ENCODE measurements at places on chromosomes 1 and 21.

GRCh38 chr1:16074217-16074616, 766 bp upstream of the FAM131C start:
- no peak for DNase-seq

GRCh38 chr1:64882574-64883255, 83.6 kb downstream of the JAK1 start:
- no peak for DNase-seq

GRCh38 chr1:212267460-212267859, 17.8 kb upstream of the PPP2R5A start:
- no peak for DNase-seq

DNA sequence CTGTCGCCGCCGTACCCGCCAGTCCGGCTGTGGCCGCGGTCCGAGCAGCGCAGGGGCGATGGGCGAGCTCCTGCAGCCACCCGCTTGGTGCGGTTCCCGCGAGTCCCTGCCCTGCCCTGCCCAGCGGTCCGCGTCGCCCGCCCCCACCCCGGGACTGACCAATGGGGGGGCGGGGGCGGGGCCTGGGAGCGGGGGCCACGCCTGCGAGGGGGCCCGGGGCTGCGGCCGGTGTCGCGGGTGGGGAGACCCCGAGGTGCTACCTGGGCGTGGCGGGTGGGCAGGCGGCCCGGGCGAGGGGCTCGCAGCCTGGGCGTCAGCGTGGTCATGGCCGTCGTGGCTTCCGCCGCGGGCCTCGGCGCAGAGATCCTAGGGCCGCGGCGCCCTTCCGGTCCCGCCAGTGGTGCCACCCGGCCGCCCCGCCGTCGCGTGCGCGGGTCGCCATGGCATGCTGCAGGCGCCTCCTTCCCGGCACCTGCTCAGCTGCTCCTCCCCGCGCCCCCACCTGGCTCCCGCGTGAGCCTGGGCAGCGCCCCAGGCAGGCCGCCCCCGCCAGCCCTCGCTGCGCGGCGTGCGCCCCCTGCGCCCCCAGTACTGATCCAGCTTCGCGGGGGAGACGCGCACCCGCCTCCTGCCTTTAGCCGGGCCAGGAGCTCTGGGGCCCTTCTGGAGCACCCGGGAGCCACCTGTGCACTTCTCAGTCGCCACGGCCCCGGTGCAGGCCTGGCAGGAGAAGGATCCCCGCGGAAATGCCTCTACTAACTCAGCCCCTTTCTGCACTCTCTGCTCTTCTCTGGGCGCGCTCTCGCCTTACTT, at the start of gene BMP8B:
TSS of gene BMP8B (minus strand) at position 108 of the 813 bp plus-strand sequence. CDS start 380 bp downstream, outside the sequence.
- no peak for DNase-seq

DNA sequence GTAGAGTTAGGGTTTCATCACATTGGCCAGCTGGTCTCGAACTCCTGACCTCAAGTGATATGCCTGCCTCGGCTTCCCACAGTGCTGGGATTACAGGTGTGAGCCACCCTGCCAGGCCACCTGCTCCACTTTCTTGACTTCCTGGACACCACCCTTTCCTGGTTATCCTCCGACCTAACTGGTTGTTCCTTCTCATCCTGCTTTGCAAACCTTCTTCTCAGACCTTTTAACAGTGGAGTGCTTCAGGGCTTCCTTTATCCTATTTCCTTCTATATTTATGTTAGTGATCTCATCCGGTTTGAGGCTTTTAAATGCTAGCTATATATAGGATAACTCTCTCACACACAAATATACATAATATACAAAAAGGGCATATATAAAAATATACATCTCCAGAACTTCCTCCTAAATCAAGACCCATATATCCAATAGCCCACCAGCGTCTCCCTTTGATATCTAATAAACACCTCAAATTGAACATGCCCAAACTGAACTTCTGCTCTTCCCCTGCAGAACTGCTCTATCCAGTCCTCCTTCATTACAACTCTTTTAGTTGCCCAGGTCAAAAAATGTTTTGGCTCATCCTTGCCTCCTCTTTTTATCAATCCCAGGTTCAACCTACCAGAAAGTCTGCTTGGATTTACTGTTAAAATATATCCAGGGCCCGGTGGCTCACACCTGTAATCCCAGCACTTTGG, 19.5 kb upstream of the UQCRHL start:
- DNase-seq: no peak

GRCh38 chr21:25169370-25169769, 437.9 kb downstream of the MRPL39 start:
- DNase-seq: no peak

GRCh38 chr1:186753241-186753640, 73.0 kb upstream of the PTGS2 start:
- no peak for DNase-seq

GRCh38 chr1:110548381-110548780, 29.4 kb upstream of the KCNA10 start:
- no peak for DNase-seq

GRCh38 chr1:145995148-145995881, 1.1 kb downstream of the TXNIP start:
- DNase-seq: no peak

DNA sequence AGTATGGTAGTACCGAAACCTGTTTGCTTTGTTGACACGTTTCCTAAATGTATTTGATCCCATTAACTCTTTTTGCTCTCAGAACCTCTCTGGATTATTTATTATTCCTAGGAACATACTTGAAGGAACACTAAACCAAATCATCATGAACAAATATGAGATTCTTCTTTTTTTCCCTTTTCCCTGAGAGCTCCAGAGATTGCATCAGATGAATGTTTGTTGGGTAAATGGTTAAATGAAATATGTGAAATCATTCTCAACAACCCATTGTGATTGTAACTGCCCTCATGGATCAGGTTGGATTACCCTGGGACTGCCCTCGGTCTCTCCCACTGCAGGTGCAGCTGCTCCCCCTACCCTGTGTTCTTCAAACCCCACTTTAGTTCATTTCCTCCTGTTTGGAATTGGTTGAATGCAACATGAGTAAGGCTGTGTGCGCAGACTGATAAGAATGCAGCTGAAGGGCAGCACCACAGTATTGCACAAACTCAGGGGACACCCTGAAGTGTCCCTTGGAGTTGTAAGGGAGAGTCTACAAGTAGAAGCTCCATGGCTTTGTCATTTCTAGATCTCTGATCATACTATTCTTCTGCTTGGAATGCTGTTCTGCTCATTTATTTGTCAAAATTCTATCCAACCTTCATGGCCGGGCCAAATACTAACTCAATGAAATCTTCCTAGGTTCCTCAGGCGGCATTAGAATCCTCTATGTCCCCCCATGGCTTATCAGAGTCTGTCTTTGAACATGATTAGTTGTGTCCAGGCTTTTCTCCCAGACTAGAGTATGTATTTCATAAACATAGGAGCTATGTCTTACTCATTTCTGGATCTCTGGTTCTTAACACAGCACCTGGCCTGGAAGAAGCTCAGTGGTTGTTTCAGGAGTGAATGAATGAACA, 47.1 kb upstream of the NEK2 start:
- DNase-seq: no peak

GRCh38 chr1:37288900-37289299, 185.5 kb upstream of the ZC3H12A start:
- DNase-seq: no peak

- DNase-seq: no peak
These were observed 470.3 kb downstream of the PTPRC start for GRCh38 chr1:199109160-199109559.

DNA sequence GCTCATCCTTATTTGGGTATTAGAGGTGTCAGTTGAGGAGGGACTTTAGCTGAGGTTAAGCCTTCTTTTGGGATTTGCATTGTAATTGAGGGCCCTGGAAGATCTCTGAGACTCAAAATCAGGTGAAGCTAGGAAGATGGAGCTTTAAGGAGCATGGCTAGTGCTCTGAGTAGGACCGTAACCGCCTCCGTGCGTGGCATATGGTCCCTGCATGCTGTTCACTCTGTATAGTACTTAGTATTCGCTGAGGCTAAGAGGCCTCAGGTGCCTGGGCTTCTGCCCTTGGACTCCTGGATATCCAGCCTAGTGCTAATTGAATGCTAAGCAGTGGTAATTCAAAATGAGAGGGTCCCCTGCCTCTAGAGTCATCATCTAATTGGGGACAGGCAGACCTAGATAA, 22.5 kb downstream of the NSUN4 start:
- DNase-seq: no peak

- DNase-seq: no peak
These were observed at the start of gene AKT3 for GRCh38 chr1:243850202-243850451. AKT3 (minus strand) TSS chr1:243850243; CDS start chr1:243843170, 7,073 bp downstream.

DNA sequence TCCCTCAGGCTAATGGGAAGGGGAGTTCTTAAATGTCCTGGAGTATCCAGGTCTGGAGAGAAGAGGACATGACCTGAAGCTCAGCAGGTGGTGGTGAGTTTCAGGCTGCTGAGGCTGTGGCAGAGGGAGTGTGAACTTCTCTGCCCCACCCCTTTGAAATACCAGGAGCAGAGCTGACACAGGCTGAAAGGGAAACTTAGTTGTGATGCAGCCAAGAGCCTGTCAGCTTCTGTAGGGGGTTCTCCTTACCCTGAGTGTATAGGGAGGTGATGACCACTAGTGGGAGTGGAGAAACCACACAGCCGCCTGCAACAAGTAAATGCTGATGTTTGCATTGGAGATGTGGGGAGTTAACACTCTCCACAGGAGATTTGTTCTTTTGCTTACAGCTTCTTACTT, 152.3 kb downstream of the FCRL5 start:
- DNase-seq: no peak

DNA sequence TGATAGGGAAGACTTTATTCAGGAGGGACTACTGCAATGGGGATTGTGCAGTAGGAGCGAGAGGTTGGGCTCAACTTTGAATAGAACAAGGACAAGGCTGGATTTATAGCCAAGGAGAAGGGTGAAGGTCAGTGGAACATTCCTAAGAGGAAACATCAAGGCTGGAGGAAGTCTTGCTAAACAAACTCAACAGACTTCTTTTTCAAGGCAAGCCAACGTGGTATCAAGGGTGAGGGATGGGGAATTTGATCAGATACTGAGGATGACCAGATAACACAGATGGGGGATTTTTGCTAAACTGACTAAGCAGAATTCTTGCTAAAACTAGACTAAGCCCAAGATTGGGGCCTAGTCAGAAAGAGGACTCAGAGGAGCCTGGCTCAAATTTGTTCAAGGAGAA, 107.3 kb downstream of the DUSP10 start:
- no peak for DNase-seq

- no peak for DNase-seq
These were observed 52.7 kb upstream of the GPR153 start for GRCh38 chr1:6313393-6314200.

DNA sequence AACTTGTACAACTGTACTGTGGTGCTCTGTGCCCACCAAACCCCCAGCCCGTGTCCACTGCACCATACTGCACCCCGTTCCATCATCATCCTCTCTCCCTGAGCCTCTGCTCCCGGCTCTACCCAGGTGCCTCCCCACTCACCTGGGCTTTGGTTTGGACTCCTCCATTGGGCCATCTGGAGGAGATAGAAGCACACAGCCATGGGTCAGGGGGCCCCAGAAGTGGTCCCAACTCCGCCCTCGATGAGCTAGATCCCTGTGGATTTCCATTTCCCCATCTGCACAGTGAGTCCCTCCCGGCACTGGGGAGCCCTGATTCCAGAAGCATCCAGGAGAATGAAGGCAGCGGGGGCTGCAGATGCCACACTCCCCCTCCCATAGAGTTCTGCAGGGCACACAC, 10.8 kb downstream of the TNNT2 start:
- no peak for DNase-seq

GRCh38 chr1:93106226-93106625, 27.1 kb downstream of the MTF2 start:
- no peak for DNase-seq

GRCh38 chr1:228348708-228349467, 57.7 kb downstream of the TRIM11 start:
- no peak for DNase-seq

DNA sequence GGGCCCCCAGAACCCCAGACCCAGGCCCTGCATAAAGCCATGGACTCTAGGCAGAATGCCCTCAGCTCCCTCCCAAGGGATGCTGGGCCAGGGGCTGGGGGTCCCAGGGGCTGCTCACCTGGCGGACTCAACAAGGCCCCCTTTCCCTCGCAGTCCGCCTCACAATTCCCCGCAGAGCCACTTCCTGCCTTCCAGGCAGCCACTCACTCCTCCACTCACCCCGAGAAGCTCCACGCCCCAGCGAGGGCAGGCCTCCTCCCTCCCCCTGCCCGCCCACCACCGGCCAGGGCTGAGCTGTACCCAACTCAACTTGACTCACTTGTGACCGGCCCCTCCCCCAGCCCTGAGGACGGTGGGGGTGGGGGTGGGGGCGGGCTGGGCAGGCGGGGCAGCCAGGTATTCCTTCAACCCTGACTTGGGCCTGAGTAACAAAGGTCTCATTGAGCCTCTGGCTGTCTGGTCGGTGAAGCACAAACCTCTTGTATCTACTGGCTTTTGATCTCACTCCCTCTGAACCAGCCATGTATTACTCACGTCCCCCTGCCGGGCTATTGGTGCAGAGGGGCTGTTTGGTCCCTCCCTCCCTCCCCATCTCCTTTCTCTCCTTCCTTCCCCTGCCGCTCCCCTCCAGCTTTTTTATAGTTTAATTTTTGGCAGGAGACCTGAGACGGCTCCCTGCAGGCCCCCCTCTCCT, 5.9 kb downstream of the BLACAT1 start:
- no peak for DNase-seq

- DNase-seq: no peak
These were observed 11.2 kb downstream of the CD46 start for GRCh38 chr1:207763091-207763490.

DNA sequence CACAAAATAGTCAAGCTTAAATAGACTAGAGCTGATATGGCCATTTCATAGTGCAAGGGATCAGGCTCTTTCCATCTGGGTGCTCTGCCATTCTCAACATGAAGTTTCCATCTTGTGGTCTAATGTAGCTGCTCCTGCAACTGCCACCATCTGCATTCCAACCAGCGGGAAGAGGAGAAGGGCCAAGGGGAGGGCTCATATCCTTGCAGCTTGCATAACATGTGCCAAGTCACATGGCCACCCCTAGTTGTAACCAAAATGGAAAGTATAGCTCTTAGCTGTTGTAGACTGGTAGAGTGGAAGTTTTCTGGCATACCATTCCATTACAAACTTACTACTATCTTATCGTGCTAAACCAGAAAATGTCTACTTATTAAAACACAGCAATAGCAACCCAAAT, 38.9 kb upstream of the IVNS1ABP start:
- no peak for DNase-seq

GRCh38 chr1:100511058-100511457, 26.9 kb upstream of the GPR88 start:
- DNase-seq: no peak

GRCh38 chr21:42613756-42614155, 39.7 kb upstream of the PDE9A start:
- no peak for DNase-seq
